ENCODE measurements at places on chromosomes 7 and 10.
A peak's percentile ranks its signal among the peaks of the same experiment; 100 is the strongest.

DNA sequence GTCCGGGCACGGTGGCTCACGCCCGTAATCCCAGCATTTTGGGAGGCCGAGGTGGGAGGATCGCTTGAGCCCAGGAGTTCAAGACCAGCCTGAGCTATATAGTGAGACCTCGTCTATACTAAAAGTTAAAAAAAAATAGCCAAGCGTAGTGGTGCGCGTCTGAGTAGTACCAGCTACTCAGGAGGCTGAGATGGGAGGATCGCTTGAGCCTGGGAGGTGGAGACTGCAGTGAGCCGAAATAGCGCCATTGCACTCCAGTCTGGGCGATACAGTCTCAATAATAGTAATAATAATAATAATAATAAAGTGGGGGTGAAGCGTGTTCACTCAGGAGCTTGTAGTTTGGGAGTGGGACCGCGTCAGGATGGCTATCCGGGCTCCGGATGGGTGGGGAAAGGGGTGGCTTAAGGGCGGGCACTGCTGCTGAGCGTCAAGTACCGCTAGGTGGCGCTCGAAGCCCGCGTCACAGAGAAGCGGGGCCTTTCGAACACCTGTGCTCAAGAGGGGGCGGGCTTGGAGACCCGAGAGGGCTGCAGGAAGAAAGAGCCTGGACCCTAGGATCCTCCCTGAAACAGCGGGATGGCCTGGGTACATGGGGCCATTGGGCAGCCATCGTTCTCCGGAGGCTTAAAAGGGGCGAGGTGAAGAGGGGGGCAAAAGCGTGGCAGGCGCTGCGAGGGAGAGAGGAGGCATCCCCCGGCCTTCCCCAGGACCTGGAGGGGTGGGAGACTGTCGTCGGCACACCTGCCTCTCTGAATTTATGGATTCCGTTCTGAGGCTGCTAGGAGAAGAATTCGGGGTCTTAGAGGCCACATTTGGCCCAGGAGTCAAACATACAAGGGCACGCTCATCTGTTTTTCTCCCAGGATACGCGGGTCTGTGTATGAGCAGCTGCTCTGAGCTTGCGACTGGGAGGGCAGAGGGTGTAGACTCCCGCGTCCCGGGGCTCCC lies 14.5 kb downstream of the LBX1 start:
- DNase-seq: peak; percentile 73

- DNase-seq: no peak
These were observed 21.6 kb downstream of the DNTT start for GRCh38 chr10:96325719-96326373.

GRCh38 chr10:116554628-116555027 lies 8.9 kb downstream of the PNLIP start:
- DNase-seq: no peak

GRCh38 chr7:77354484-77354883 lies 61.7 kb downstream of the GSAP start:
- no peak for DNase-seq

- no peak for DNase-seq
These were observed 75.7 kb downstream of the IMMP2L start for GRCh38 chr7:111486472-111487142.

GRCh38 chr10:92742331-92743228 lies 52.8 kb downstream of the HHEX start:
- DNase-seq: no peak

- no peak for DNase-seq
These were observed 1151.8 kb downstream of the TYW1 start for GRCh38 chr7:68148440-68148839.

Data from neural crest cell (in vitro differentiated cells).